Omental fat pad (tissue), 4 donors: ENCODE measurements at places on chromosomes 3 and 15.

DNA sequence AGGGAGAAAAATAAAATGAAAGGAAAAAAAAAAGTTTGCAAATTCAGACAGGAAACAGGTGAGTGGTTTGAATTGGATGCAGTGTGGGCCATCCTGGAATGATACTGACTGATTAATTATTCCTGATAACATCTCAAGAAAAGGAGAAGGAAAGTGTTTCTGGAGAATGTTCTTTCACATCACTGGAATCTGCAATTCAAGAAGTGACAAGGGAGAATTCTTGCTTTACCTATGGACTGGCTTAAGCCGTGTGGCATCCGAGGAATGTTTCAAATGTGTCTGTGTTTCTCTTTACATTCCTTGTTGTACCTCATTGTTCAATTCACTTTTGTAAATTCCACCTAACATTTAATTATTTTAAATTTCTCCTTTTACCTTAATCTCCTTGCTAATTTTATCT is 465.0 kb downstream of the EPHB1 start:
- no peak for DNase-seq

- DNase-seq, result no peak
These were observed 26.2 kb downstream of the HES1 start for GRCh38 chr3:194162070-194162678.

- DNase-seq, result no peak
These were observed 171.7 kb downstream of the NR2F2 start for GRCh38 chr15:96502196-96502595.

DNA sequence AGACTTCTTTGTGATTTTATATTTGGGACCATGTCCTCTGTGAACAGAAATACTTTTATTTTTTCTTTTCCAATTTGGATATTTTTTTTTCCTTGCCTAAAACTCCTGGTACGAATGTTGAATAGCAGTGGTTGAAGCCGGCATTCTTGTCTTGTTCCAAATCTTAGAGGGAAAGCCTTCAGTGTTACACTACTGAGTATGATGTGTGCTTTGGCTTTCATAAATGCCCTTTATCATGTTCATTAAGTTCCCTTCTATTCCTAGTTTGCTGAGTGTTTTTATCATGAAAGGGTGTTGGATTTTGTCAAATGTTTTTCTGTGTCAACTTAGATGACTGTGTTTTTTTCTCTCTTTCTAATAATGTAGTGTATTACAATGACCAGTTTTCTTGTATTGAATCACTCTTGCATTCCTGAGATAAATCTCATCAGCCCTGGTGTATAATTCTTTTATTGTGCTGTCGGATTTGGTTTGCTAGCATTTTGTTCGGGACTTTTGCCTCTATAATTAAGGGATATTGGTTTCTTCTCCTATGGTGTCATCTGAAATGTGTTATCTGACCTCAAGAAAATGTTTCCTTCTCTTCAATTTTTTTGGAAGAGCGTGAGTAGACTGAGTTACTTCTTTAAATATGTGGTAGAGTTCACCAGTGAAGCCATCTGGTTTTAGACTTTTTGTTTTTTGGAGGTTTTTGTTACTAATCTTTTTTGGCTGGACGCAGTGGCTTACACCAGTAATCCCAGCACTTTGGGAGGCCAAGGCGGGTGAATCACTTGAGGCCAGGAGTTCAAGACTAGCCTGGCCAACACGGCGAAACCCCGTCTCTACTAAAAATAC is 33.3 kb downstream of the MAP1A start:
- DNase-seq, result no peak

DNA sequence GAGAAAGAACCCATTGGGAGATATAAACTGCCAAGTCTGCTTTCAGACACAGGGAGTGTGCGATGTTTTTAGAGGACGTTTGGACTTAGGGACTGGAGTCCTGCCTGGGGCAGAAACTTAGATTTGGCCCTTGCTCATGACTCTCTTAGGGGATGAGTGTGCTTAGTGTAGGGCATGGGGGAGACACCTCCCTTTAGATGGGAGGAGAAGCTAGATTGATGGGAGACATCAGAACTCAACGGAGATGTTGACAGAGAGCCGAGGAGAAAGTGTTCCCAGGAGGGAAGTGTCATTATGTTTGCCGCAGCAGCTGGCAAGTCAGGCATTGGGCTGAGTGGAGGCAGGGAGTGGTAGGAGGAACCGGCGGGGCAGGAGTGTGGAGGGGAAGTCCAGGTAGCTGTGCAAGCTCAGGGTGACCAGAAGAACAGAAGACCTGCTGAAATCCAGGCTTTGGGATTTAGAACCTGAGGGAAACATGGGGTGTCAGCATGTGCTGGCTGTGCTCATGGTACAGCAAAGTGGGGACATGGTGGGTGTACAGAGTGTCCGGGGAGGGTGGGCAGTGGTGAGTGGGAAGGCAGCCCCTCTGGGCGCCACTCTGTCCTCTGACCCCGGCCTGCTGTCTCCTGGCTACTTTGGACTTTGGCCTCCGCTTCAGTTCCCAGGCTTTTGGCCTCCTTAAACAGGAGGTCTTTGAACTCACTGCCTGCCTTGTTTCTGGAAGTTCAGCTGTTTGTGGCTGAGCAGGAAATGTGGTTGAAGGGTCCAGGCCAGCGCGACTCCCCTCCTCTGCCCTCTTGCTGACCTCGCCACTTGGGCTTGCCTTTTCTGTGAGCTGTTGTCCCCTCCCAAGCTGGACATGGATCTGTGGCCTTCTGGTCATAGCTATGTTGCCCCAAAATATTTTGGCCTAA is 324.0 kb upstream of the LRRFIP2 start:
- DNase-seq, result no peak

GRCh38 chr15:75843678-75844581 is 683 bp downstream of the UBE2Q2 start:
- DNase-seq, result peak; percentile 29

GRCh38 chr3:127751163-127751621 is 71.1 kb downstream of the MGLL start:
- no peak for DNase-seq

DNA sequence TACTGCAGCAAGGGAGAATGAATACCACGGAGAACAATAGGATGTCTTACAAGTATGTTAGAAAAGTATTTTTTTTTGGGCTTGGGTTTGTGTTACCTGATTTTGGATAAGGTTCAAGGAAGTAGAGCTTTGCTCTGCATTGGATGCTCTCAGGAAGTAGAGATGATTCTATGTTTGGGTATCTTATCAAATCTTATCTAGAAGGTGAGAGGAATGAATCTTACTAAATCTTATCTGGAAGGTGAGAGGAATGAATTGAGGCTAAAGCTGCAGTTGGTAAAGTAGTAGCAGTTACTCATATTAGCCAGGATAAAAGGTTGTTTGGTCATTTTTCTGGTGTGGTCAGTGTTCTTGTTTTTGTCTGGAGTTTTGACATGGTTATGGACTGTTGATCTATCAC is 17.4 kb downstream of the TFG start:
- DNase-seq, result no peak
